ENCODE measurements at places on chromosomes 2 and 18. TPM values are rescaled to one million over a fixed set of nuclear protein-coding genes. Genes with fewer than 3 reads are reported as not detected.
A peak's percentile ranks its signal among the peaks of the same experiment; 100 is the strongest.

The GCG gene
- total RNA-seq: not detected

The CCDC148 gene
- total RNA-seq: not detected

The NRBP1 gene
- total RNA-seq: 62.3 TPM

The GAD1 gene
- not detected for total RNA-seq

The FBLN7 gene
- 5.4 TPM for total RNA-seq

The ADD2 gene
- total RNA-seq: 1.2 TPM

The MMADHC gene
- 106 TPM for total RNA-seq

The TMEM247 gene
- not detected for total RNA-seq

The C2orf78 gene
- not detected for total RNA-seq

GRCh38 chr2:73488079-73488478 lies 102.4 kb downstream of the ALMS1 start:
- no peak for DNase-seq

- no peak for DNase-seq
These were observed 38.4 kb downstream of the SERTAD2 start for GRCh38 chr2:64615192-64615763.

- no peak for DNase-seq
These were observed 47.4 kb downstream of the PTRHD1 start for GRCh38 chr2:24745825-24746224.

DNA sequence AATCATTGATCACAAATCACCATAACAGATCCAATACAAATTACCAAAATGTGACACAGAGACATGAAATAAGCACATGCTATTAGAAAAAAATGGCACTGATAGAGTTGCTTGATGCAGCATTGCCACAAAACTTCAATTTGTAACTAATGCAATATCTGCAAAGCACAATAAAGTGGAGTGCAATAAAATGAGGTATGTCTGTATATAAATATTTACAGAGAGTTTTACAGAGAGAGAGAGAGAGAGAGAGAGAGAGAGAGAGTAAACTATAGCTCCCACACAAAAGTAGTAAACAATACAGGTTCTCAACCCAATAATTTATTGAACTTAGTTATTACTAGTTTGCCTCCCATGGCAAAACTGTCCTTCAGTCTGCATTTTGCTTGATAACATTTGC lies 1807.0 kb downstream of the SUCLG1 start:
- DNase-seq: no peak

- DNase-seq: no peak
These were observed 648.9 kb downstream of the TDRD15 start for GRCh38 chr2:21772624-21773023.

DNA sequence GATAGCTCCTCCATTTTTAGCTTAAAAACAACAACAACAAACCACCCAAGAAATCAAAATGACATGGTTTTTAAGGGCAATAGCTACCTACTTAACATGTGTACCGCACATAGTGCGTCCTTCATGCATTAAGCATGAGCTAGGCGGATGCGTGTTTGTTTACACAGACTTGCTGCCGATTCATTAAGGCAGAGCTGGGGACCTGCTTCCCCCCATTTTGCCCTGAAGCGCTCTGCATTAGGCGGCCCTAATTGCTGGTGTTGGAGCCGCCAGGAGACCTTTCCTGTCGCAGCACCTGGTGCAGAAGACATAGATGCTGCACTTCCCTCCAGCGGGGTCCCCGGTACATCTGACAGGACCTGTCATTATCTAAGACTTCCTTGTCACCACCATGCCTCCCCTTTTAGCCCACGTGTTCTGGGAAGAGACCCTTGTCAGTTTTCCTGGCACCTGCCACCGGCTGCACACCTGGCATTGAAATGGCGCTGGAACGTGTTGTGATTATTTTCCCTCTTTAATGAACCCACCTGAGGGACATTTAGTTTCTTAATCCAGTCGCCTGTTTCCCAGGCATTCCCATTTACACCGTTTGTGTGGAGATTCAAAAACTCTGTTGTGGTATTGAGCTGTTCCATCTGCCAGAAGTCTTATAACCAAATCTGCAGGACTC lies 261.1 kb upstream of the RAB12 start:
- no peak for DNase-seq

DNA sequence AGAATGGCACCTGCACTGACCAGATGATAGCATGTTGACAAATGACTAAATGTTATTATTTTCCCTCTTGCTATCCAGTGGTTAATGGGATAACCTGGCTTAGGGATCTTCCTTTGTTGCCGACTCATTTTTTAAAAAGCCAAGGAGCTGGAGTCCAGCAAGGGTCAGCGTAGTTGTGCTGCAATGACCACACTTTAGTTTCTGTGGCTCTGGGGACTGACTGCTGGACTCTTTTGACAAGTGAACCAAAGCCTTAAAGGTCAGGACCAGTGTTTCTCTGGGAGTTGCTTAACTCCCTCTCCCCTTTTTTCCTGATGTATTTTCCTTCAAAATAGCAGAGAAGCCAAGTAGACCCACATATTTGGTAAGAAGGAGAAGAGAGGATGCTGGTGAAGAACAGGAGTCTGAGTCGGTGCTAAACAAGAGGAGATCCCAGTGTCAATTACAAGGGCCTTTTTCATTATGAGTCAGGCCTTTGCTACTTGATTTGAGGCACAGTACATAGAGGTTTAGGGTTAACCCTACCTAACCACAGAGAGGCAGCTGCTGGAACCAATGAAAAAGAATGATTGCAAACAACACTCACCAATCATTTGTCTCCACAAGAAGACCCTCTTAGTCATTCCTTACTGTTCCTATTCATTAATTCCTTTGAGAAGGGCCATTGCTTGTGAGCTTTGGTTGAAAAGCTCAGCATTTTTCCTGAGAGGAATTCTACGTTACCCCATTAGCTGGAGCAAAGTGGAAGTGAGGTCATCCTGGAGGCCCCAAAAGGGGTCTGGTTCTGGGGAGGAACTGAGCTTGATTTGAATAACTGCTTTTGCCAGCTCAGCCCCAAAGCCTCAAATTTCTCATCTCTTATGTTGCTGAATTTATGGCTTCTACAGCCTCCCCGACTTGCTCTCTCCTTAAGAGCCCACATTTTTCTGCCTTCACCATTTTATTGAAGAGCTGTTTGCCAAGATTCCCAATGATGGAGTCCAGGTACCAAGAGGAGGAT lies 137.6 kb upstream of the HNMT start:
- no peak for DNase-seq

- DNase-seq: no peak
These were observed 63.3 kb upstream of the TTC27 start for GRCh38 chr2:32564417-32565035.

DNA sequence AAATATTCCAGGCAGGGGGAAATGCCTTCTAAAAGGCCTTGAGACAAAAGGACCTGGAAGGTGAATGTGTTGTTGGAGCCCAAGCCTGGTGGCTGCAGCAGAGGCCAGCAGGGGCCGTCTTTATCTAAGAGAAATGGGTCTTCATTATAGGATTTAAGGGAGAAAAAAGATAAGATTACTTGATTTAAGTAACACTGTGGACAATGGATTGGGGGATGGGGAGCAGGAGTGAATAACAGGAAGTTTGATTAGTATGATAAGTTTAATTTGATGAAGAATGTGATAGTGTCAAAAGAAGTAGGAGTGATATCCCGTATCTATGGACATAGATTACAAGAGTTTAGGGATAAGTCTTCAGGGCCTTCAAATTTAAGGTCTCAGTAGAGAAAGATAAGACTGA lies 64.2 kb downstream of the WDR75 start:
- DNase-seq: no peak

GRCh38 chr2:208985644-208986043 lies 438.2 kb upstream of the MAP2 start:
- no peak for DNase-seq

- no peak for DNase-seq
These were observed 156.5 kb downstream of the CDH7 start for GRCh38 chr18:65907281-65907680.

- DNase-seq: no peak
These were observed 209.2 kb downstream of the ICOS start for GRCh38 chr2:204145791-204146190.

- DNase-seq: no peak
These were observed 34.1 kb upstream of the ANKRD62 start for GRCh38 chr18:12059334-12060181.

- no peak for DNase-seq
These were observed 36.7 kb upstream of the TTC39C start for GRCh38 chr18:23977719-23978483.

GRCh38 chr2:85550486-85550885 lies 10.8 kb downstream of the GGCX start:
- DNase-seq: peak; percentile 73

- no peak for DNase-seq
These were observed 35.5 kb upstream of the CD28 start for GRCh38 chr2:203670939-203671338.

DNA sequence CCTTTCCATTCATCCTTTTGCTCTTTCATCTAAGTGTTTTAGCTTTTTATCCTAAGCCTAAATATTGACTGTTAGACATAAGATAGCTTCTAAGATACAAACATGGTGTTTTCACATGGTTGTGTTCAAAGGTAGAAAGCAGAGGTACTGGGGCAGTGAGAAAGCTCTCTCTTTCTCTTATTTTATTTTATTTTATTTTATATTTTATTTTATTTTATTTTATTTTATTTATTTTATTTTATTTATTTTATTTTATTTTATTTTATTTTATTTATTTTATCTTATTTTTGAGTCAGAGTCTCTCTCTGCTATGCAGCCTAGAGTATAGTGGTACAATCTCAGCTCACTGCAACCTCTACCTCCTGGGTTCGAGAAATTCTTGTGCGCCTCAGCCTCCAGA lies 287.2 kb downstream of the IKZF2 start:
- no peak for DNase-seq

- DNase-seq: no peak
These were observed 119.9 kb downstream of the LYPD1 start for GRCh38 chr2:132549935-132550670.

All from lower leg skin (tissue), 4 donors.